ENCODE measurements at places on chromosomes 7 and 10. TPM values are rescaled to one million over a fixed set of nuclear protein-coding genes. Genes with fewer than 3 reads are reported as not detected.

CYP2C19 gene
- not detected for total RNA-seq

DNA sequence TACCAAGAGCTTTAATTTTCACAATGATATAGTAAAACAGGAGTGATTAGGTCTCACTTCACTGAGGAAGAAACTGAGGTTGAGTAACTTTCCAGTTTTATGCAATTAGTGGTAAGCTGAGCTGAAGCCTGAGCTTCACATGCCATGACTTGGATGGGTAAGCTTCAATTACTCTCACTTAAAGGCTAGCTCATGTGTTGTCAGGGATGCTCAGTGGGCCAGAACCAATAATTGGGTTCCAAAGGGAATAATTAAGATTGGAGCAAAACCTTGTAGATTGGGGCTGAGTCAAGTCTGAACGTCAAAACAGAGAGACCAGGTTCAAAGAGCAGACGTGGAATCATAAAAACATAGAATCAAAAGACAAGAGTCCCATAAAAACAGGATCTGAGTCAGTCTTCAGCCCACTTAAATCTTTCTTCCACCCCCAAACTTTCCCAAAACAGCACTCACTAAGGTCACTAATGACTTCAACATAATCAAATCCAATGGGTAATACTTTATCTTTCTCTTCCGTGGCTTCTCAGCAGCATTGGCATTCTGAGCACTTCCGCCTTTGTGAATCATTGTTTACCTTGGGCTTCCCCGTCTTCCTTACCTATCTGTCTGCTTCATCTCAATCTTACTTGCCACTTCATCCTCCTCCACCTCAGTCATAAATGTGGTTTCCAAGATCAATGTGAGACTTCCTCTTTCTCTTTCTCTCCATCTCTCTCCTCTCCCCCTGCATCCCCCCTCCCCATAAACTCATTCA lies 23.0 kb upstream of the EGFR start:
- no peak for DNase-seq
- no peak overlapping the region for H3K27ac ChIP-seq
- H3K27me3 ChIP-seq, result no peaks in the 10 kb centered on the region
- H3K4me1 ChIP-seq, result peaks cover 4% of the 10 kb centered on the region
- H3K4me3 ChIP-seq, result no peak overlapping the region

- H3K36me3 ChIP-seq, result no peaks in the 10 kb centered on the region
- H3K4me1 ChIP-seq, result peaks cover 7% of the 10 kb centered on the region
- H3K27me3 ChIP-seq, result no peaks in the 10 kb centered on the region
- DNase-seq, result peak; percentile 63
- peak overlapping the region; percentile 26 for H3K27ac ChIP-seq
These were observed 88.9 kb downstream of the GTF2IRD1 start for GRCh38 chr7:74542558-74543117.

PRSS2 gene
- total RNA-seq, result not detected

HMX2 gene
- not detected for total RNA-seq

GRCh38 chr7:34249192-34249591 lies 343.9 kb downstream of the BMPER start:
- no peak overlapping the region for H3K4me3 ChIP-seq
- no peaks in the 10 kb centered on the region for H3K36me3 ChIP-seq
- no peaks in the 10 kb centered on the region for H3K4me1 ChIP-seq
- no peak overlapping the region for H3K27ac ChIP-seq

DNA sequence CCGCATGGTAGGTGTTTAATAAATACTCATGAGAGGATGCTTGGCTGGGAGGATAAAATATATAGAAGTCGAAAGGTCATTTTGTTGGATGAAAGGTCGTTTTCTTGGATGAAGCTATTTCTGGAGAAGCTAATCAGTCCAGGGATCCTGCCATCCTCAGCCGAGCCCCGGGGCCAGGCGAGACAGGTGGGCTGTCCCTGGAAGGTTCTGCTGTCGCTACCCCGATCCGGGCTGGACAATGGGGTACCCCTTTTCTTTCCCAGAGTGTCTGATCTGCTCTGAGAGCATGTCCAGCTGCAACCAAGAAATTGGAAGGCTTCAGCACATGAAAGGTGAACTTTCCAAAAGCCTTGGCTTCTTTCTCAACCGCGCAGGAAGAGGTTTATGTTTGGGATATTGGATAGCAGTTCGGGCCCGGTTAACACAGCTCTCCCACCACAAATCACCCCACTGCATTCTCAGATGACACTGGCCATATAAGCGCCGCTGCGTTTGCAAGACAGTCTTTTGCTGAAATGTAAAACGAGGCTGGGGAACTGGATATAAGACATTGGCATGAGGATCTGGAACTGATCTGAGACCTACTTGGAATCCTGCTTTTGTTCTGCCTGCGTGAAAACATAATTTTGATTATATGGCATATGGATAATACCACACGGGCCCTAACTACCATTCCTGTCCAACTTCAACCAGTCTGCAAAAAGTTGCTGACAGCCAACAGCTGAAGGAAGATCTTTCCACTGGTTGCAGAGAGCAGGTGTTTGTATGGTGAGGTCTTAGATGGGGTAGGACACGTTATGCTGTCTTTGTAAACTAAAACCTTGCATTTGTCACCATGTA lies 31.2 kb upstream of the MSRB2 start:
- no peak overlapping the region for H3K4me3 ChIP-seq
- H3K4me1 ChIP-seq, result peaks cover 22% of the 10 kb centered on the region
- no peaks in the 10 kb centered on the region for H3K36me3 ChIP-seq
- DNase-seq, result no peak
- H3K27me3 ChIP-seq, result no peaks in the 10 kb centered on the region

DNA sequence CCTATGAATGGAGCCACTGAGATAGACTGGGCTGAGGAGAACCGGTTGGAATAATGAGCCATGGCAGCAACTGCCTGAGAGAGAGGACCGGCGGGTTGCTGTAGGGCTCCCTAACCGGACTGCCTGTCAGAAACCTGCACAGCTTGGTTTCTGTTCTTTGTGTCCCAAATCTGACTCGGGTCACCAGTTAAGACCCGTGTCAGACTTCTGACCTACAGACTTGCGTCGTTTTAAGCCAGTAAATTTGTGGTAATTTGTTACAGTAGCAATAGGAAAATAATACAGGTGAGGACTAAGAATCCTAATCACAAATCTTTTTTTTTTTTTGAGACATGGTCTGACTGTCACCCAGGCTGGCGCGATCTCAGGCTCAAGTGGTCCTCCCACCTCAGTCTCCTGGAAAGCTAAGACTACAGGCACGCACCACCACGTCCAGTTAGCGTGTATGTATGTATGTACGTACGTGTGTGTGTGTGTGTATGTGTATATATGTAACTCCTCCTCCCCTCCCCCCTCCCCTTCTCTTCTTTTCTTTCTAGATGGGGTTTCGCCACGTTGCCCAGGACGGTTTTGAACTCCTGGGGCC lies 672 bp upstream of the DDX56 start:
- no peak for DNase-seq
- peak overlapping the region; percentile 99 for H3K4me3 ChIP-seq
- no peaks in the 10 kb centered on the region for H3K27me3 ChIP-seq
- H3K36me3 ChIP-seq, result peaks cover 48% of the 10 kb centered on the region
- peaks cover 27% of the 10 kb centered on the region for H3K4me1 ChIP-seq
- H3K27ac ChIP-seq, result peak overlapping the region; percentile 98

Data from gastrocnemius medialis (tissue), 4 donors.